Non-pigmented ciliary epithelial cell (primary cell): ENCODE measurements at places on chromosomes 16 and 17.

- DNase-seq = no peak
Measured at GRCh38 chr16:57773655-57774295, 28.5 kb downstream of the KIFC3 start.

DNA sequence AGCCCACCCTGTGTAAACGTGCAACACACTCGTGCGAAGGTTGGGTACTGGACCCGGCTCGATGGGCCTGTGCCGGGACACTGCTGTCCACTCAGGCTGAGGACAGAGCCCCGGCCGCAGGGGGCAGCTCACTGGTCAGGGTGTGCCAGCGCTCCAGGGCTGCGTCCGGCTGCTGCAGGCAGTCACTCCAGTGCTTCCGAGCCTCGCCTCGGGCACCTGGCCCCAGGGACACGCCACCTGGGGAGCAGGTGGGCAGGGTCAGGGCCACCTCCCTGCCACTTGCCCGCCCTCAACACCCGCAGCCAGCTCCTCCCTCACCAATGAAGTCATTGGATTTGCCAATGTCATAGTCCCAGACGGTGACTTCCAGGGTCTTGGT lies 4.7 kb downstream of the DOC2A start:
- DNase-seq = no peak

DNA sequence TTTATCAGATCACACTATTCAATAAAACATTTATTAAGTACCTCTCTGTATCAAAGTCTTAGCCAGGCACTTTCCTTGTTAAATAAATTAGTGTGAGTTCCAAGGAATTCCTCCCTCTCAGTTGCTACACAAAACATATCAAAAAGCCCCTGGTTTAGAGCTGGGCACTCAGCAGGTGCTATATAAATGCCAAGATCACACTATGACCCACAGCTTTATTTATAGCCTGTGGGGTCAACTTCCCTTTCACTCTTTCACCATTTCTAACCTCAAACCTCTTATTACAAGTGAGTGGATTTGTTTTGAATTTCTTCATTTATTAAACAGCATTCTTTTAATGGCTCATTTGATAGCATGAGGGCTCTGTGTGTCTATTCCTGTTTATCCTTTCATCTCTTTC lies 112.6 kb upstream of the MPHOSPH6 start:
- DNase-seq = no peak

DNA sequence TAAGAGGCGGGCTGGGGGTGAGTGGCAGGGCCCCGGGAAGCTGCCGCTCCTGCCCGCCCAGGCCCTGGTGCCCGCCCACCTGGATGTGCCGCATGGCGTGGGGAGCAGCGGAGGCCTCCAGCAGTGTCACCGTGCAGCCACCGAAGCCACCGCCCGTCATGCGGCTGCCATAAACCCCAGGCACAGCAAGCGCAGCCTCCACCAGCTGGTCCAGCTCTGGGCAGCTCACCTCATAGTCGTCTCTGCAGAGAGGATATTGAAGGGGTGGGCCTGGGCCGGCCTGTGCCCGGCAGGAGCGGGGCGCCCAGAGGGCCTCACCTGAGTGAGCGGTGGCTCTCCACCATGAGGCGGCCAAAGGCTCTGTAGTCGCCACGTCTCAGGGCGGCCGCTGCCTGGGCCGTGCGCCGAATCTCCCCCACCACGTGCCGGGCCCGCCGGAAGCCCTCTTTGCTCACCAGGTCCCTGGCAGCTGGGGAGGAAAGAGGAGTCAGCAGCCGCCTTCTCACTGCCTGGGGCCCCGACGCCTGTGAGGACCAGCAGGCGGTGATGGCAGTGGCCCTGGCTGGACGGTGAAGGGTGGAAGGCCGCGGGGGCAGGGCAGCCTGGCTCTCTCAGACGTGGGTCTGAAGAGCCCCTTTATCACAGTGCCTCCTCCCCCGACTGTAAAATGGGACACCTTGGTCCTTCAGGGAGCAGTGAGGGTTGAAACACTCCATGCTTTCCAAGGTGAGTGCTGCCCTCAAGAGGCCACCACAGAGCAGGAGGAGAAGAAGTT lies 6.7 kb downstream of the GALK1 start:
- no peak for DNase-seq

DNA sequence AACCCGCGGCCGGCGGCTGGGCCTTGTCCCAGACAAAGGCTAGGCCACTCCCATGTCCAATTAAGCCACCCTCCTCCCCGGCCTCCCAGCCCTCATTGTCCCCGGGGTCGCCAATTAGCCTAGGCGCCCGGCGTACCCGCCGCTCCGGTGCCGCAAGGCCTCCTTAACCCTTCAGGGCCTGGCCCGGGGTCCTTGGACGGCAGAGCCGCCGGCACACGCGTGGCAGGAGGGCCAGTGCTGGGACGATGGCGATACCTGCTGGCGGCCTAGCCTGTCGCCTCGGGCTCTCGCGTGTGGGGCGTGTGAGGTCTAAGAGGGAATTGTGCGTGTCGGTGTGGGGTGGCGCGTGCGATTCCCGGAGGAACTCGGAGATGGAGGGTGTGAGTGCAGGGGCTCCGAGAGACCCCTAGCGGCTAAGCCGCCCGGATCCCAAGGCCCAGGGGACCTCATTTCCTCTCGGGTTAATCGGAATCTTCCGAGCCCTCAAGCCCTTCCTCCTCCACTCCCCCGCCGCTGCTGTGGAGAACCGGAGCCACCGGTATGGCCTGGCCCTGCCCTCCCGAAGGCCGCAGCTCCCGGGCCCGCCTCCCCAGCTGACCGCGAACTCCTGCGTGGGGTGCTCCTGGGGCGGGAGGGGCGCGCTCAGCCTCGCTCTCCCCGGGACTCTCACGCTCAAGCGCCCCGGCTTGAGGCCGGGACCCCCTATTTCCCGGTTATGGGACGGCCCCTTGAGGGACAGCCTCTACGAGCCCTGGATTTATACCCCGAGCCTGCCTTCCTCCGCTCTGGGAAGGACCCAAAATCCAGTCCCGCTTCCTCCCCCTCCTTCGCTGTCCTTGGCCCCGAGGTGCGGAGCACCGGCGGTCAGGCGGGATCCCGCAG lies 11.9 kb downstream of the TBX2 start:
- no peak for DNase-seq

- DNase-seq = no peak
Measured at GRCh38 chr17:50203086-50203485, 1.7 kb upstream of the COL1A1 start.

DNA sequence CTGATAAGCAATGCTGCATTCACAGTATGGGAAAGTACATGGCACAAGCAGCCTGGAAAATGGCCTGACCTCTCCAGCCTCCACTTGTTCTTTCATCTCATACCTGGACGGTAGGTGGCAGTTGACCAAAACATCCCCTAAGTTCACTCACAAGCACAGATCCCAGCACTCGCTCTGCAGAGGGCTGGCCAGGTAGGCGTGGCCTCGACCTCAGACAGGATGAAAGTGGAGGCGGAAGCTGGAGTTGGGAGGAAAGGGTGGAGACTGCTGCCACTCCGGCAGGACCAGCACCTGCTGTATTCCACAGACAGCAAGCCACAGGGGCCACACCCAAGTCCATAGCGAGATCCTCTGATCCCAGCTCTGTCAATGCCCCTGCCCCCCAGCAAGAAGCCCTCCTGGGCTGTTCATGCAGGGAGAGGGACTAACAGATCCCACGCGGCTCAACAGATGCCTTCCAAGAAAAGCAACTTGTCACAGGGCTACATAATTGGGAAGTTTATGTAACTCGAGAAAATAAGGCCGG lies 31.3 kb downstream of the ZCCHC14 start:
- DNase-seq = no peak

DNA sequence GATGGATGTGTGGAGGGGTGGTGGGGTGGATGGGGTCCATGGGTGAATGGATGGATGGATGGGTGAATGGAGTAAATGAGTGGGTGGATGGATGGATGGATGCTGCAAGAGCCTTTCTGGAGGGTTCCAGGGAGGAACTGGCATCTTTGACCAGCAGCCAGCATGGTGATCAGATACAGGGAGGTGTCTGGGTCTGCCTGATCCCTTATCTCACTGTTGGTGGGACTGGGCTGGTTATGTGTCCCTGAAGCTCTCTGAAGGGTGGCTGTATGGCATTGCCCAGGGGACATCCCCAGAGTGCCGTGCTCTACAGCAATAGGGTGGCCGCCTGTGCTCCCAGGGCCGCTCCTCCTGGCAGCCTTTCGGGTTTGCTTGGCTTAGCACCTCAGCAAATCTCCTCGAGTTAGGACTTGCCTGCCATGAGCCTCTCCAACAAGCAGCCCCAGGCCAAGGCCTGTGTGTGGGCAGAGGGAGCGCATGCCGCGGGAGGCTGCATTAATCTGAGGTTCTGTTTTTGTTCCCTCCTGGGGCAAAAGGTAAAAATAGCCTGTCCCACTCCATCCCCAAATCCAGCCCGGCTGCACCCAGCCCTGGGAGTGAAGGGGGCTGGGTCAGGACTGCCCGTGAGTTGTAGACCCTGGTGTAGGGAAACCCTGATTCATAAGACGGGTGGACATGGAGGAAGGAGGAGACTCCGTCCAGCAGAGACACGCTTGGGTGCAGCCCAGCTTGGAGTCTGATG lies 165.4 kb downstream of the SEC14L1 start:
- no peak for DNase-seq

DNA sequence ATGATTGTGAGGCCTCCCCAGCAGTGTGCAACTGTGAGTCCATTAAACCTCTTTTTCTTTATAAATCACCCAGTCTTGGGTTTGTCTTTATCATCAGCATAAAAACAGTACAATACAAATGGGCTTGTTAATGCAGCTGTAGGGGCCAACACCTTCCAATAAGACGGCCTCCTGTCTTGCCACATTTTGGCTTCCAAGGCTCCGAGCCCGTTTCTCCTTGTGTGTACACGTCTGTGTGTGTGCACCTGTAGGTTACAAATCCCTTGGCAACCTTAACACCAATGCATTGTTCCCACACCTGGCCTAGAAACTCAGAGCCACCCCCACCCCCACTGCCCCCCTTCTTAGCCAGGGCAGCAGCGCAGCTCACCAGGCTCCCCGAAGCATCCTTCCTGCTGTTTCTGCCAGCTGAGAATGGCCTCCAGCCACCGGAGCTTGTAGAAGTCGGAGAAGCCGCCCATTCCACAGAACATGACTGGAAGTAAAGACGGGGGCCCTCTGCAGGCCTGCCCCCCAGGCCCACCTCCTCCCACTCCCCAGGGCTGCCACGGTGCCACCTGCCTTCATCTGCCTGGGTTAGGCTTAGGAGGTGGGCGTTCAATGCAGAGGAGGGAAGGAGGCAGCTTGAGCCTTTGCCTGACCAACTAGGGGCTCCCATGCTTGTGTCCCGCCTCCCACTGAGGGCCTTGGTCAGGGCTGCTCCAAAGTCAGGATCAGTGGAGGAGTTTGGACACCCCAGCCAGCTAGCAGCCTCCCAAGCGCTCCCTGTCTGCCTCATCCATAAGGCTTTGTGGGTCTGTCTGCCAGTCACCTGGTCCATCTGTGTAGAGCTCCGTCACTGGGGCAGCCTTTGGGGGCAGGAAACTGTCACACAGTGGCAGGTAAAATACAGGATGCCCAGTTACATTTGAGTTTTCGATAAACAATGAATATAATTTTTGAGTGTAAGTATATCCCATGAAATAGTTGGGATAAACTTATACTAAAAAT lies 10.6 kb downstream of the C16orf89 start:
- DNase-seq = no peak

DNA sequence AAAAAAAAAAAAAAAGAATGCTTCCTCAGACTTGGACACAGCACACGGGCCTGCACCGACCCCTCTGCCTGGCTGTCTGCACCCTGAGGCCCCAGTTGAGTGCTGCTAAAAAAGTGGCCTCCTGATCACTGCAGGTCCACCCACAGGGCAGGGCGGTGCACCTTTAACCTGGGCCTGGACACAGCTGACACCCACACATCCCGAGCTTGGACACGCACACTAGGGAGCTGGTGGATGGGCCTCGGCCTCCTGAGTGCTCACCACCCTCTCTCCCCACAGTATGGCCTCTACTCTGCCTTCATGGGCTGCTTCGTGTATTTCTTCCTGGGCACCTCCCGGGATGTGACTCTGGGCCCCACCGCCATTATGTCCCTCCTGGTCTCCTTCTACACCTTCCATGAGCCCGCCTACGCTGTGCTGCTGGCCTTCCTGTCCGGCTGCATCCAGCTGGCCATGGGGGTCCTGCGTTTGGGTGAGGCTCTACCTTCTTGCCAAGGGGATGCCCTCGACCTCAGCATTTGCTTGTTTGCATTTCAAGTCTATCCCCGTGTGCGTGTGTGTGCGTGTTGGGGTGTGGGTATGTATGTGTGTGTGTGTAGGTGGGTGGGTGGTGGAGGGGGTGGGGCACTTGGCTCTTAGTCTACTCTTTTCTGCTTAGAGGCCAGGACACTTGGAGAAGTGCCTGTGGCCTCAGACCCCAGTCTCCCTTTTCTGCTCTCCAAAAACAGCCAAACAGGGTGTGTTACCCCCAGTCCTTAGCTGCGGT lies 2.3 kb downstream of the SLC26A11 start:
- no peak for DNase-seq

- DNase-seq = no peak
Measured at GRCh38 chr17:65902831-65903522, 289.0 kb downstream of the CEP112 start.

DNA sequence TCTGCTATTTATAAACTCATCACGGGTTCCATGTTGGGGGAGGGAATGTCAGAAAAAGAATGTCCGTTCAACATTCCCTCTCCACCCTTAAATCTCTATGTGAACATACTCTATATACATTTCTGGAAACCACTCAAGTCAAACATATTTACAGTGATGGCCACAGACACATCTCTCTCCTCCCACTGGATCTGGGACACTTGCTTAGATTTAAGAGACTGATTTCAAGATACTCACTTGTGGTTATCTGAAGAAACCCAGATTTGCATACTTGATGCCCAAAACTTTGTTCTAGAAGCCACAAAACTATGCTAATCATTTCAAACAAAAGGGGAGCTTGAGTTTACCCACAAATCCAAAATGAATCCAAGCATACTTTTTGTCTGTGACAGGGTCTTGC lies 182.9 kb upstream of the SOX9 start:
- no peak for DNase-seq

DNA sequence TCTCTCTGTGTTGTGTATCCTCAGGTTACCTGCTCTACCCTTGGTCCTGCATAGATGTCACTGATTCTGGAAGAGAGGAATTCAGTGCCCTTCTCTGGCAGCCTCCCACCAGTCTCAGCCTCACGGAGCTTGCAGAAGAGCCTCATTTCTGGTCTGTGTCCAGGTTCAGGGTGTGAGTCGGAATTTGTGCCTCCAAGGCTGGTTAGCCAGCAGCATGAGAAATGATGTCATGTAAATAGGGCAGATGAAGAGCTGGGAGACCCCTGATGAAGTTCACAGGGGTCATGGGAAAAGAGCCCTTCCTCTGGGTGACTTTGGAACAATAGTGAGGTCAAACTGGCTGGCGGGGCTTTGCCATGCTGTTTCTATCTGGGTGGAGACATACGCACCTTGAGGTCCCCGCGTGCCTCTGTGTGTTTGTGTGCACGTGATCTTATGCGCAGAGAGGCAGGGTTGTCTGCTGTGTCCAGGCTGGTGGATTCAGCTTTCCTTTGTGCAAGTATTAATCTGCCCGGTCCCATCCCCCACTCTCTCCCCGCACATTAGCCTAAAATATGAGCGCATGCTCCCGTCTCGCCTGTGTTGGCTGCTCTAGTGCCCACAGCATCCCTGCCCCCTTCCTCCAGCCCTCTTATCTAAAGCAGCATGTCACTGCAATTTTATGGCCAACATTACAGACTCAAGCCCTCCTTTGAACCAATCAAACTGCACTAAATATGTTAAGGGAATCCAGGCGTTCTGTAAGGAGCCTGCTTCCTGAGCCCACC lies 256.3 kb upstream of the ZFHX3 start:
- DNase-seq = no peak

GRCh38 chr17:48552466-48553189 lies 7.7 kb upstream of the HOXB2 start:
- DNase-seq = no peak
